ENCODE measurements at places on chromosomes 16 and 17.

DNA sequence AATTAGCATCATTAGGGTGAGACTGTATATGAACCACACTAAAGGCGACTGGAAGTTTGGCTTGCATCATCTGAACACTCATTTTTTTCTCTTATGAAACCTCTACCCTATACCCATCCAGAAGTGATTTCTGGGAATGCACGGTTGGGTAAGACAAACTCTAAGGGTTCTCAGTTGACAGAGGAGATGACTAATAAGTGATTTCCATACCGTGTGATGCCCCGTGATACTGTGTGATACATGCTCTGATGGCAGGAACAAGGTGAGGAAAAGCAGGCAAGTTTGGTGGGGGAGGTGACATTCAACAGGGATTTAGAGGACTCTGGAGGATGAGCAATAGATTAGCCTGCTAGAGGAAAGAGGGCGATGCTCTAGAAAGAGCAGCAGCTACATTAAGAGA is 156.4 kb upstream of the CCL2 start:
- DNase-seq: no peak

- DNase-seq: peak; percentile 43
Observed at GRCh38 chr17:74466111-74466827, at the start of gene CD300A. TSS of gene CD300A (plus strand) at chr17:74466634. CDS start at chr17:74466704, 70 bp downstream.

DNA sequence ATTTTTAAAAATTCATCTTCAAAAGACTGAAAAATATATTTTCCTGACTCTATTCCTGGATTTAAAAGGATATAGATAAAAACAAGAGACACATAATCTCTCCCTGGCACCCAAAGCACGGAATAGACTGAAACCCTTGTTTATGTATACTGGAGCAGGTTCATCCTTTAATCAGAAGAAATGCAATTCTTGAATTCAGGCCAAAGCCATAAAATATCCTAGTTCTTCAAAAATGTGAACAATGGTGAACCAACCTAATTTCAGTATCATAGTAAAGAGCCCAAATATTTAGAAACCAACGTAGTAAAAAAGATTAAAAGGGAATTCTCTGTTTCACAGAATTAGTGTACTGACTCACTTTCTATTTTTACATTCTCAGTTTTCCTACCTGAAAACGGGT is 188.5 kb upstream of the C17orf78 start:
- no peak for DNase-seq

GRCh38 chr17:28081467-28081866 is 39.0 kb downstream of the NLK start:
- DNase-seq: no peak

DNA sequence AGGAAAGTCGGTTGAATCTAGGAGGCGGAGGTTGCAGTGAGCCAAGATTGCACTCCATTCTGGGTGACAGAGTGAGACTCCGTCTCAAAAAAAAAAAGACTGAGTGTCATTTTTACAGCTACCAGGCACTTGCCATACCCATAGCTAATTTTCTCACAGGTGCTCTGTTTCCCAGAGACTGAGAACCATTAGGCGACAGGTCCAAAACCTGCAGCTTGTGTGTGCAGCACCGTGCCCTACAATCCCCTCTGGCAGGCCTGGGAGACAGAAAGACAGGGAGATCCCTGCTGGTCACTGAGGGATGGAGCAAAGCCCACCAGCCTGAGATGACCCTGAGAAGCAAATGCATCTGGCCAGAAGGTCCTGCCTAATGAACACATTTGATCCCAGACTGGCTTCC is 2.7 kb downstream of the TFAP4 start:
- no peak for DNase-seq

GRCh38 chr16:57766714-57767348 is 31.3 kb downstream of the KATNB1 start:
- no peak for DNase-seq

DNA sequence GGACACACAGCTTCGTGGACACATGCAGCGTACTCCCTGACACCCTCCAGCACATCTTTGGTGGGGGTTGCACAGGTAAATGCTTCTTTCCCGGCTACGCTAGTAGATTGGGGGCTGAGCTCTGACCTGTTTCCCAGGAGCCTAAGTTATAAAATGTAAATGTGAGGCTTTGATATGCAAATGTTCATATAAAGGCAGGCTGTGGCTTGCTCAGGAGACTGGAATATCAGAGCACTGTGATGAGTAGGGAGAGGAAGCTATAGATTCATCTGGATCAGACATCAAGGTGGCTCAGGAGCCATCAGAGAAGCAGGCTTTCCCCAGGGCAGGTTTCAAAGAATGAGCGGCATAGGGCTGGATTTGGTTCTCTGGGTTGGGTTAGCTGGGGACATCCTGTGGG is 3.4 kb upstream of the ETV4 start:
- no peak for DNase-seq

DNA sequence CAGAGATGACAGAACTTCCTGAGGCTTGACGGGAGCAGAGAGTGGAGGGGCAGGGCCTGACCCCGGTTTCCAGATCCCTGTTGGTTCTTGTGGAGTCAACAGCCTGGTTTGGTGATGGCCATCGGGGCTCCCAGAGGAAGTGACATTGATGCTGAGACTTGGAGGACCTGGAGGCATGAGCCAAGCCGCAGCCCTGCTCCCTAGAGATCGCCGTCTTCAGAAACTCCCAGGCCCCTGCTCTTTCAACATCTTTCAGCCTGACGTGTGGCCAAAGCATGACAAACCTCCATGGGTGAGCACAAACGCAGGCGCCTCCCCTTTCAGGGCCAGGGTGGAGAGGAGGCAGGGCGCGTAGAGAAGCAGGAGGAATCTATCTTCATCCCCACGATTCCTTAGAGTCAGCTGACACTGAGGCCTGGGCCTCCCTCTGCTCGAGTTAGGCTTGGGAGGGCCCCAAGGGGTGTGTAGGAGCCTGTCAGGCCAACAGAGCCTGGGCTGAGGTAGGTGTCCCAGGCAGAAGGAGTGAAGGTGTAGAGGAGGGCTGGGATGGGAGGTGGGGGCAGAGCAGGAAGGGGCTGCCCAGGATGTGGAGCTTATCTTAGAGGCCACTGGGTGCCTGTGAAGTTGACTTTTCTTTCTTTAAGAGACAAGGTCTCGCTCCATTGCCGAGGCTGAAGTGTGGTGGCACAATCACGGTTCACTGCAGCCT is 56.1 kb upstream of the MED9 start:
- no peak for DNase-seq

DNA sequence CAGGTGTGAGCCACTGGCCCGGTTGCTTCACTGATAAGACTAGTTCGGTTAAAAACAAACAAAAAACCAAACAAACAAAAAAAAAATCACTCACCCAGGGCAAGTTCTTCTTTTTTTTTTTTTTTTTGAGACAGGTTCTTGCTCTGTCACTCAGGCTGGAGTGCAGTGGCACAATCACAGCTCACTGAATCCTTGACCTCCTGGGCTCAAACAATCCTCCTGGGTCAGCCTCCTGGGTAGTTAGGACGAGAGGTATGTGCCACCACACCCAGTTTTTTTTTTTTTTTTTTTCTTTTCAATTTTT is 119.5 kb upstream of the CORO6 start:
- no peak for DNase-seq

DNA sequence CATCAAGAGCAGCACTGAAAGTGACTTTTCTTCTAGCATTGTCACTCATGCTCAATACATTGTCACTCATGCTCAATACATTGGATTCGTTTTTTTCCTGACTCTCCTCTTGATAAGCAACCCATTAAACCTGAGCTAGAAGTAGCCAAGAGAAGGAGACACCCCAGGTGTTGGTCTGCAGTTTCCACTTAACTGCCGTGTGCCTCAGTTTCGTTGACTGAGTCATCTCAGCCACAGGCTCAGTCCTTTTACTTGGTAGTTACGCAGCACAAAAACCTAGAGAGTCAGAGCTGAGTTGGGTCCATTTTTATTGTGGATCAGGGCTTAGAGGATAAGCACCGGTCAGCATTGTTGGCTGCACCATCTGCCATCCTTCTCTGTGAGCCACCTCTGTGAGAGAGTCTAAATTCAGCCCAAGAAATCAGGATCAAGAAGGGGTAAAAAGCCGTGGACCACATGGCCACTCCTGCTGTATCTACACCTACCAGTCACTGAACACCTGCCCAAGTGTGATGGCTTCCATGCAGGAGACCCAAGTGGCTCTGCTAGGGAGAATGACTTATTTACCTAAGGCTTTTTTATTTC is 11.3 kb downstream of the GINS2 start:
- no peak for DNase-seq

DNA sequence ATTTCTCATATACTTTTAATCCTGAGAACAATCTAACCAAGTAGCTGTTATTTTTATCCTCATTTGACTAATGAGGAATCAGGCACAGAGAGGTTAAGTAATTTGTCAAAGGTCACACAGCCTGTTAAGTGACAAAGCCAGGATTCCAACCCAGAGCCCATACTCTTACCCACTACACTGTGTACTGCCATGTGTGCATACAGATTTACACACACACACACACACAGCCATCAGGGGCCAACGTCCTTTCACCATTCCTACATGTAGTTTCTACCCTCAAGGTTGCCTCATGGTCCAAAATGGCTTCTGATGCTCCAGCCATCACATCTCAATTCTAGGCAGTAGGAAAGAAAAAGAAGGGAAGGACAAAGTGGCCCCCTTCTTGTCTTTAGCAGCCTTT is 22.1 kb downstream of the TMEM186 start:
- no peak for DNase-seq

- DNase-seq: no peak
Observed at GRCh38 chr17:69423450-69423849, 9.0 kb downstream of the MAP2K6 start.

DNA sequence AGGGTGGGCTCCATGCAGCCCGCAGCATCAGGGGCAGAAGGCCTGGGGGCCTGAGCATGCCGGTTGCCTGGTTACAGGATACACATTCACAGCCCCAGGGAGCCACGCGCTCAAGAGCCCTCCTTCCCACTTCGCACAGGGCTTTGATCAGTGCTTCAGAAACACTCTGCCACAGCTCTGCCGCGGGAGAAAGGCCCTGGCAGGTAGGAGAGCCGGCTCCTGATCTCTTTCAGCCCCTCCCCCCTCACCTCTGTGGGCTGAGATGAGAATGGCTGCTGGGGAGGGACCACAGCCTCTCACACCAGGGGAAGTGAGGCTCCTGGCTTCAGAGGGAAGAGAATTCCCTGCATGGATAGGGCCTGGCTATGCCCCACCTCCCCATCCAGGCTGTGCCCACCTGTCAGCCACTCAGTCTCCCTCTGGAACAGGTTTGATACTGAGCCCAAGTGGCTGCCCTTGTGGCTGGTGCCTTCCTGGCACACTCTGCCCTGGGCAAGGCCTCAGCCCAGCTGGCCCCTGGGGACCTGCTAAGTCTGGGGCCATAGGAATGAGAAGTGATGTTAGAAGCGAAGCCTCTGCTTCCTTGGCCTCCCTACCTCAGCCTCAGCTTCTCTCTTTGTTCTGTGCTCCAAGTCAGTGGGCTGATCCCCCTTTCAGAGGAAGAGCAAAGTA is 8.6 kb downstream of the DOK4 start:
- no peak for DNase-seq

GRCh38 chr16:27330542-27330941 is 16.8 kb downstream of the IL4R start:
- no peak for DNase-seq

- no peak for DNase-seq
Observed at GRCh38 chr16:66886914-66887313, 6.6 kb downstream of the PDP2 start.

DNA sequence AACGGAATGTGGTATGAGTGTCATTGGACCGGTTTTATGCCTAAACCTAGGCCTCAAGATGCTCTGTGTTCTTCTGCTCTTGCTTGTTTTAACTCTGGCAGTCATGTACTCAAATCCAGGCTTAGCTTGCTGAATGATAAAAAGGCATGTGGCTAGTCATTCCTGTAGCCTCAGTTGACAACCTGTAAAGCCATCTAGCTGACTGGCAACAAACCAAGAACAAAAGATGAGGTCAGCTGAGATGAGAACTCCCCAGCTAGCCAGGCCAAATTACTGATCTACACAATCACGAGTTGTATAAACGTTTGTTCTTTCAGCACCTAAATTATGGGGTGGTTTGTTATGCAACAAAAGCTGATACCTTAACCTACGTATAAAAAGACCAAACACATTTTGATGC is 1406.0 kb upstream of the CDH8 start:
- no peak for DNase-seq

- no peak for DNase-seq
Observed at GRCh38 chr16:10205688-10206087, 23.5 kb upstream of the GRIN2A start.

- DNase-seq: no peak
Observed at GRCh38 chr17:51500454-51500853, 240.1 kb downstream of the UTP18 start.

DNA sequence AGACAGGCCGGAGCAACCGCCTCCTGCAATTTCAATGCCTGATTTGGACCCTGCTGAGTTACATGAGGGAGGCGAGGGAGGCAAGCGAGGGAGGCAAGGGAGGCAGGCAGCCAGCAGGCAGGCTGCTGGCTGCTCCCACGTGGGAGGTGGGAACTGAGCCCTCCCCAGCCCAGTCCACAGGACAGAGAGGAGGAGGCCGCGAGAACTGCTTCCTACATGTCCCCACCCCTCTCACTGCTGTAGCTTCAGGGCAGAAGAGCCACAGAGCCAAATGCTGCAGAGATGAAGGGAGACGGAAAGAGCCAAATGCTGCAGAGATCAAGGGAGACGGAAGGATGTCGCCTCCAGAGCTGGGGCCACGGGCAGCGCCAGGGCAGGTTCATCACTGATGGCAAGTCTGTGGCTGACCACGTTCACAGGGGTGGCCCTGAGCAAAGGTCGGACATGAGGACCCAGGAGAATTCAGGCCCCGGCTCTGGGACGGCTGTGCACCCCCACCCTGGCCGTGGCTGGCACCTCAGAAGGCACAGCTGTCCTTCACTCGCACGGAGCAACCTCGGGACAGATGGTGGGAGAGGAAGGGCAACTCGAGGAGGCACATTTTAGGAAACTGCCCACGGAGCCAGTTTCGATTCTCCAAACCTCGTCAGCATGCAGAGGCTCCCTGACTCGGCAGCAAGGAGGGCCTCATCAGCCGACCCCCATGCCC is 21.5 kb downstream of the RPH3AL start:
- DNase-seq: no peak

DNA sequence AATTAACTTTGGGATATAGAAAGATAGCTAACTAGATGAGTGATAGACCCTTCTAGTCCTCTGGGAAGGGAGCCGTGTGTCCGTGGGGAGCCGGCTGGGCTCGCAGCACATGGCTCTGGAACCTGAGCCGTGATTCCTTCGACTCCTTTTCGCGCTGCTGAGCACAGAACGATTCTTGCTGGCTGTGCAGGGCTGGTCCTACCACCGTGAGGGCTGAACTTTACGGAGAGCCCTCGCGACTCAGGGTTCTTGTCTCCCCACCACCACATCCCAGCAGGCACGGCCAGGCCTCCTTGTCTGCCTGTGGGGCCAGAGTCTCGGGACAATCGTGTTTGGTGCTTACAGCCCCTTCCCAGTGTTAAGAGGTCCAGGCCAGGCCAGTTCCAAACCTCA is 13.8 kb upstream of the TCF25 start:
- no peak for DNase-seq
